ENCODE measurements at places on chromosomes 11 and 22.

DNA sequence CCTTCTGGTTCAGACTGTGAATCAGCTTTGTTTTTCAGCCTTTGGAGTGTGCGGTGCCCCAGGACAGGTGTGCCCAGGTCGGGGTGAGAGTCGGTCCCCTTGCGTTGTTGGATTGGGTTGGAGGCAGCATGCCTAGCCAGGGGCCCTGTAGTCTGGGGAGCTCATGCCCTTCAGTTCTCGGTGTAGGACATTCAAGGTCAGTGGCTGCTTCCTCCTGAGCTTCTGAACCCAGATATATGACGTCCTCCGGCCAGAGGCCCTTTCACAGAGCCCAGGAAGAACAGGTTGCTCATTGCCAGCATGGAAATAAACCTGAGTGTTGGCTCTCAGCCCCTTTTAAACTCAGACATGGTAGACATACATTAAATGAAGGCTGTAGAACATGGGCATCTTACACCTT is 2.7 kb downstream of the CSRP3 start:
- DNase-seq = no peak

GRCh38 chr22:46286941-46287872 is 9.5 kb upstream of the GTSE1 start:
- no peak for DNase-seq

DNA sequence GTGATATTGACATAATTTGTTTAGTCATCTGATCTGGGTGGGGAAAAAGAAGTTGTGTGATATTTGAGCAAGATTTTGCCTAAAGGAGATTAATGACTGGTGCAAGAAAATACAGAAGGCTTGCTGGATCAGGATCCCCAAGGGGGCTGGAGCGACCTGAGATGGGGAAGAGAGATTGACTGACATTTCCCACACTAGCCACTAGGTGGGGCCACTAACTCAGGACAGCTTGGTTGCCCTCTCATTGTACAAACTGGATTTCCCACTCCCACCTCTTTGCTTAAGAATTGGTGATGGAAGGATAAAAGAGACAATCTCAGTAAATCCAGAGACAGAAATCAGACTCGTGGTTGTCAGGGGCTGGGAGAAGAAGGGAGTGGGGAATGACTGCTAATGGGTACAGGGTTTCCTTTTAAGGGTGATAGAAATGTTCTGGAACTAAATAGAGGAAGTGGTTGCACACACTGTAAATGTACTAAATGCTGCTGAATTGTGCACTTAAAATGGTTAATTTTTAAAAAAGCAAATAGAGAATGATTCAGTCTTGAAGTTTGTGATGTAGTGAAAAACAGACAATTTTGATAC is 50.7 kb downstream of the CTTN start:
- no peak for DNase-seq

- DNase-seq = no peak
Measured at GRCh38 chr11:78270971-78271370, 82.3 kb downstream of the USP35 start.

GRCh38 chr22:43627485-43628213 is 184.5 kb downstream of the EFCAB6 start:
- DNase-seq = no peak

- DNase-seq = no peak
Measured at GRCh38 chr11:32935462-32936029, 42.9 kb downstream of the QSER1 start.

All from cortex of kidney (tissue), 1 donor.